Stomach (tissue), 19 donors: ENCODE measurements at places on chromosomes 7 and 10.

- H3K4me3 ChIP-seq: no peak overlapping the region
- H3K36me3 ChIP-seq: no peaks in the 10 kb centered on the region
- H3K27me3 ChIP-seq: no peaks in the 10 kb centered on the region
- H3K27ac ChIP-seq: no peak overlapping the region
- DNase-seq: no peak
- H3K4me1 ChIP-seq: no peaks in the 10 kb centered on the region
Measured at GRCh38 chr7:78296046-78296597, 497.5 kb downstream of the PHTF2 start.

- no peak for DNase-seq
- no peak overlapping the region for H3K27ac ChIP-seq
- H3K36me3 ChIP-seq: no peaks in the 10 kb centered on the region
- no peaks in the 10 kb centered on the region for H3K27me3 ChIP-seq
- peaks cover 7% of the 10 kb centered on the region for H3K4me1 ChIP-seq
- no peak overlapping the region for H3K4me3 ChIP-seq
Measured at GRCh38 chr10:43817368-43817767, 168.7 kb upstream of the ZNF32 start.

DNA sequence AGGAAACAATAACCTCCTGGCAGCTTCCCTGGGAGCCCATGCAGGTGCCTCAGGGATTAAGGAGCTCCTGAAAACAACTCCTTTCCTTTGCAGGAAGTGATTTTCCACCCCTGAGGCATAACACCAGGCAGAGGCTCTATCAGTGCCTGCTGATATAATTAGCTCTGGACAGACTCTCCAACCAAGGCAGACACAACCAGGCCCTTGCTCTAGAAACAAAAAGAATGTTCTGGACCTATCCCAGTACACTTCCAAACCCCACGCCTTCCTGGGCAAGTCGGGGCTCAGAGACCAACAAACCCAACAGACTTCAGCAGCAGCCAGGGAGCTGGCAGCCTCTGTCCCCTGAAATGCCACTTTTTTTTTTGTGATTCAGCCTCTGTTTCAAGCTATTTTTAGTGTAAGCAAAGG, 247.1 kb downstream of the KCNMA1 start:
- H3K27me3 ChIP-seq: no peaks in the 10 kb centered on the region
- no peak overlapping the region for H3K27ac ChIP-seq
- H3K4me1 ChIP-seq: peaks cover 67% of the 10 kb centered on the region

DNA sequence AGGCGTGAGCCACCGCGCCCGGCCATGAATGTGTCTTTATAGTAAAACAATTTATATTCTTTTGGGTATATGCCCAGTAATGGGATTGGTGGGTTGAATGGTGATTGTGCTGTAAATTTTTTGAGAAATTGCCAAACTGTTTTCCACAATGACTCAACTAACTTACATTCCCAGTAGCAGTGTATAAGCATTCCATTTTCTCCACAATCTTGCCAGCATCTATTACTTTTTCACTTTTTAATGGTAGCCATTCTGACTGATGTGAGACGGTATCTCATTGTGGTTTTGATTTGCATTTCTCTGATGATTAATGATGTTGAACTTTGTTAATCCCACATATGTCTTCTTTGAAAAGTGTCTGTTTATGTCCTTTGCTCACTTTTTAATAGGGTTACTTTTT, 1187.9 kb downstream of the XPNPEP1 start:
- no peak for DNase-seq
- no peak overlapping the region for H3K27ac ChIP-seq
- no peaks in the 10 kb centered on the region for H3K27me3 ChIP-seq
- H3K4me3 ChIP-seq: no peak overlapping the region
- H3K4me1 ChIP-seq: no peaks in the 10 kb centered on the region
- H3K36me3 ChIP-seq: no peaks in the 10 kb centered on the region

DNA sequence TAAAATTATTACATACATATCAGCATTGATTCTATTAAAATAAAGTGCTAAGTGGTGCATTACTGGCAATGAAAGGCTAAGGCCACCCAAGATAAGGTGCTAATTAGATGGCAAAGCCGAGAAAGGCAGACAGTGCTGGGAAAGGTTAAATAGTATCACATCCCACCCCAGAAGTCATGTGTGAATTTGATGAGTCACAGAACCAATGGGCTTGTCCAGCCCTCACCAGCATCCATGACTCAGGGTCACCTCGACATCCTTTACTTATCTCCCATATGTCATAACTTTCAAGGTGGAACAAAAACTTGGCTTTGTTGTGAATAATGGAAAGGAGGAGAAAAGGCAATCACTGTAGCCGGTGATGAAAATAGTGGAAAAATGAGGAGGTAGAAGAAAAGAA, 459.1 kb downstream of the PLXNA4 start:
- no peak overlapping the region for H3K27ac ChIP-seq
- no peaks in the 10 kb centered on the region for H3K27me3 ChIP-seq
- no peaks in the 10 kb centered on the region for H3K36me3 ChIP-seq

- H3K36me3 ChIP-seq: no peaks in the 10 kb centered on the region
- no peak for DNase-seq
- H3K4me3 ChIP-seq: no peak overlapping the region
- H3K27ac ChIP-seq: no peak overlapping the region
- no peaks in the 10 kb centered on the region for H3K4me1 ChIP-seq
- no peaks in the 10 kb centered on the region for H3K27me3 ChIP-seq
Measured at GRCh38 chr7:92749327-92749755, 87.0 kb downstream of the CDK6 start.

DNA sequence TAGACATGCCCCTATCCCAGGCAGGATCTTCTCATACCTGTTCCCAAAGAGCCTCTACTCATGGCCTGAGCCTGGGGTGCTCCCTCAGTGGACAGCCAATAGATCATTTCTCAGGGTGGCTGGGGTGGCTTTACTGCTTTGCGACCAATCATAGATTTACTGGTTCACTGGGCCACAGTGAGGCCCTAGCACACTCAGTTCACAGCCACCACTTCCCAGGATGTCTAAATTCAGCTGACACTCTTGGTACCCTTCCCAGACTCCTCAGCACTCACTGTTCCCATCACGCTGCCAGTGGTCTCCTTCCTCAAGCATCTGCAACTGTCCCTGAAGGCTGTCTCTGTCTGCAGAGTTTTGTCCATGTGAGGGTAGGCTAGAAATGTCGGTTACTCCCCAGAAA, 50.6 kb downstream of the ARHGAP22 start:
- no peak for DNase-seq
- H3K4me3 ChIP-seq: no peak overlapping the region
- H3K27me3 ChIP-seq: no peaks in the 10 kb centered on the region
- no peaks in the 10 kb centered on the region for H3K36me3 ChIP-seq

- peaks cover 34% of the 10 kb centered on the region for H3K4me1 ChIP-seq
- no peak for DNase-seq
- no peaks in the 10 kb centered on the region for H3K36me3 ChIP-seq
- no peak overlapping the region for H3K4me3 ChIP-seq
- no peak overlapping the region for H3K27ac ChIP-seq
Measured at GRCh38 chr7:140146574-140146973, 30.2 kb downstream of the KDM7A start.

DNA sequence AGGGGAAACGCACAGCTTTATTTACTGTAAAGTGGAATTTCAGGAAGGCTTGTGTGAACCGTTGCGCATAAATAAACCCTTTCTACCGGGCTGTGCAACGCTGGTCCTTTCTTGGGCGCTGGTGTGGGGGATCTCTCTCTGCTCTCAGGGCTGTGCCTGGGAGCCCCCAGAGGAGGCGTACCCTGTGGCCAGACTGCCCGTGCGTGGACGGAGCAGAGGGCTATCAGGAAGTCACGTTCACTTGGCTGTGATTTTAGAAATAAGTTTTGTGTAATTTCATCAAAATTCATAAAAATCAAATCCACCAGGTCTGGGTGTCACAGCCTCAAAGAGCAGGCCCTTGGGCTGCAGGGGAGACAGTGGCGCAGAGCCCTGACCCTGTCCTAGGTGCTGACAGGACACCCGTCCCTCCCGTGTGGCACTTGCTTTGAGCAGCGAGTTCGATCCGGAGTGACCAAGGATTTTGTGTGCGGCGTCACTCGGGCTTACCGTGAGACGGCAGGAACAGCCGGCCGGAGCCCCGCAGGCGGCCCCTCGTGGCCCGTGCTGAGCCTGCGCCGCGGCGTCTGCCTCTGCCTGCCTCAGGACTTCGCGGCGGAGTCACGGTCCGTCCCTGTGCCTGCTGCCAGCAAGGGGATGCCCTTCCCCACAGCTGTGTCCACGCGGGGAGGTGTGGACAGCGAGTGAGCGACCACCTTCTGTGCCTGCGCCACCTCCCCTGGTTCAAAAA, 20.2 kb downstream of the GET4 start:
- peaks cover 16% of the 10 kb centered on the region for H3K4me1 ChIP-seq
- no peaks in the 10 kb centered on the region for H3K27me3 ChIP-seq
- no peak for DNase-seq
- no peak overlapping the region for H3K4me3 ChIP-seq
- peaks cover 89% of the 10 kb centered on the region for H3K36me3 ChIP-seq
- no peak overlapping the region for H3K27ac ChIP-seq

DNA sequence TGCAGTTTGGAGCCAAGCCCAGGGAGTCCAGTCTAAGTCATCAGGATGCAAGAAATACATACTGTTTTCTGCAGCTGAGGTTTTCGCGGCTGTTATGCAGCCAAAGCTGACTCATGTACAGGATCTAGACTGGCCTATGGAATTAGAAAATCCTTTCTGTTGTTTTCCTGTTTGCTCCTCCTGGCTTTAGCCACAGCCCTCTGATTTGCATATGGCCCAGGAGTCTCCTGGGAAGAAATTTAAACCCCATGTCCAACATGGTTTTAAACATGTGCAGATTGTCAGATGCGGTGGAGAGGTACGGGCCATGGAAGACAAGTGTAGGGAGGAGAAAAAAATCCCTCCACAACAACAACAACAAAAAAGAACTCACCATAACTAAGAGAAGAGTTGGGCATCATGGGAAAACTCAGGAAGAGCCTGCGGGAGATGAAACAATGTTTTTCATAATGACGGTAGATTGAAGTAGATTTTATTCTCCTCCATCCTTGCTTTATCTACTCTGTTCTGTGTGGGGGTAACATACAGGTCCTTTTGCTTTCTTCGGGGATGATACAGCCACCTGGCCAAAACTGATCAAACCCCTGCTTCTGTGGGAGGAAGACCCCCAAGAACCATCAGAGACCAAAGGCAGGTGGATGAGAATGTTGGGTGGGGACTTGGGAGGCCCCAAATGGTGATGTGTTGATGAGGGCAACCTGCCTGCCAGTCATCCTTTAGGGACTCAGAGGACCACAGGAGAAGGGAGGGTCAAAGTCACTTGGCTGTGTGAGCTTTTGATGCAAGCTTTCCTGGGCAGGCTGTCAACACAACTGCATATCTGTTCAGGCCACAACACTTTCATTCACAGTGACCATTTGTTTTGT, 29.8 kb upstream of the GNA12 start:
- no peak overlapping the region for H3K4me3 ChIP-seq
- H3K27ac ChIP-seq: no peak overlapping the region
- no peak for DNase-seq
- no peaks in the 10 kb centered on the region for H3K36me3 ChIP-seq
- H3K4me1 ChIP-seq: peaks cover 7% of the 10 kb centered on the region
- no peaks in the 10 kb centered on the region for H3K27me3 ChIP-seq
